Smooth muscle cell of bladder (primary cell): ENCODE measurements at places on chromosomes 7 and 10. TPM values are rescaled to one million over a fixed set of nuclear protein-coding genes. Genes with fewer than 3 reads are reported as not detected.

SAMD9 gene
- total RNA-seq = 7.4 and 10.2 TPM in 2 replicates

AKR1D1 gene
- total RNA-seq = not detected in 2 replicates

LIPN gene
- total RNA-seq = not detected in 2 replicates

ACSL5 gene
- 1.7 and 2.2 TPM in 2 replicates for total RNA-seq

MPP7 gene
- total RNA-seq = 0.18 and 0.28 TPM in 2 replicates

SFRP4 gene
- total RNA-seq = 9.0 and 112 TPM in 2 replicates

ADAM22 gene
- total RNA-seq = 0.28 and 0.37 TPM in 2 replicates

GBX1 gene
- total RNA-seq = not detected in 2 replicates

SMKR1 gene
- total RNA-seq = 0.09 and 0.43 TPM in 2 replicates

GIGYF1 gene
- 11.9 and 14.9 TPM in 2 replicates for total RNA-seq

OR13A1 gene
- total RNA-seq = not detected in 2 replicates

TCERG1L gene
- not detected in 2 replicates for total RNA-seq

HOXA1 gene
- 0.28 and 1.00 TPM in 2 replicates for total RNA-seq

FKBP6 gene
- total RNA-seq = under 0.01 TPM in 1 of 2 replicates, not detected in the other

NPFFR1 gene
- total RNA-seq = under 0.01 TPM in 1 of 2 replicates, not detected in the other

UNCX gene
- not detected in 2 replicates for total RNA-seq

ADRA2A gene
- total RNA-seq = under 0.01 and 0.18 TPM in 2 replicates

EBLN1 gene
- total RNA-seq = not detected in 2 replicates

VSTM4 gene
- total RNA-seq = 5.8 and 9.1 TPM in 2 replicates

C10orf105 gene
- total RNA-seq = under 0.01 TPM in 2 replicates

ADARB2 gene
- total RNA-seq = not detected in 2 replicates

SPDYE3 gene
- total RNA-seq = not detected in 2 replicates

PAX4 gene
- total RNA-seq = not detected in 2 replicates

CALN1 gene
- total RNA-seq = not detected in 2 replicates

LLCFC1 gene
- total RNA-seq = not detected in 2 replicates

SYNPO2L gene
- not detected in 2 replicates for total RNA-seq

HDAC9 gene
- 2.6 and 5.5 TPM in 2 replicates for total RNA-seq

NUTM2A gene
- total RNA-seq = 0.28 and 0.37 TPM in 2 replicates

FAM241B gene
- 0.46 TPM in 1 of 2 replicates, not detected in the other for total RNA-seq
